ENCODE measurements at places on chromosomes 2 and 18.

DNA sequence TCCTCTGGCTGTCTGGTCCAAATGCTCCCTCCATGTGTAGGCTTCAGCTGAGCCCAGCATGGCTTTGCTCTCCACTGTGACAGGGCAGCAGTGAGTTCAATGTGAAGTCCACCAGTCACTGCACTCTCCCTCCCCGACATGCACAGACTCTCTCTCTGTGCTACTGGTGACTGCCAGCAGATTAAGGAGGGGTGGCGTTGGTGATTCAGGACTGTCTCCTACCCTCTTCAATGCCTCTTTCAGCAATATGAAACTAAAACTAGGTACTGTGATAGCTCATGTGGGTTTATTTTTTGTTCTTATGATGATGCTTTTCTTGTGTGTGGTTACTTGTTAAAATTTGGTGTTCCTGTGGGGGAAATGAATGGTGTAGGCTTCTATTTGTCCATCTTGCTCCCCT, 201.0 kb upstream of the RBMS1 start:
- no peak for DNase-seq

GRCh38 chr2:144456680-144457079, 63.2 kb downstream of the ZEB2 start:
- no peak for DNase-seq

- DNase-seq: peak; percentile 66
Measured at GRCh38 chr2:9618410-9618809, 12.4 kb downstream of the YWHAQ start.

- peak; percentile 0 for DNase-seq
Measured at GRCh38 chr2:128311216-128311754, 7.4 kb downstream of the HS6ST1 start.

GRCh38 chr2:233428008-233428407, 73.7 kb downstream of the DGKD start:
- no peak for DNase-seq

DNA sequence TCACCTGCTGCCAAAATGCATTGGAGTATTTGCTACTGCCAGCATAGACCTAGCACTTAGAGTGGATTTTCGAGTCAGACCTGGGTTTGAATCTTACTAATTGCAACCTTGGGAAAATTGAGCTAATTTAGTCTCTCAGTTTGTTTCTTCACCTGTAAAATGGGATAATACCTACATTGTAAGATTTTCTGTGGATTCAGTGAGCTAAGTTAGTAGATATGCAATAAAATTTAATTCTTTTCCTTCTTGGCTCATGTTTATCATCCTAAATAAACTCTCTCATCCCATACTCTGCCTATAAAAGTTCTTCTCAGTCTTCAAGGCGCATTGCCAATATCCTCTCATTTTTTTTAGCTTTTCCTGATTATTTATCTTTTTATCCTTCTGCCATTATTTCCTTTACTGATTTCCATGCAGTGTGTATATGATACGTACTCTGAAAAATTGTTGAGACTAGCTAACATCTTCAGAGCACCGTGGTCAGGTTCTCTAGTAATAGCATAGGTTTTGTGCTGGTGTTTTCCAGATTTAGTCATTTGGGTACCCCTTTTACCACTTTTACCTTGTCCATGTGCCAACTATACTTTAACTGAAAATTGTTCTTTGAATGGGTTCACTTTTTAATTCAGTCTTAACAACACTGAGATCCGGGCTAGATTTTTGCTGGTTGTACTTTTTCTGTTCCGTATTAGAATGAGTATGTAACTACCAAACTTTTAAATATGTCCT, 7.3 kb downstream of the CEP192 start:
- no peak for DNase-seq

DNA sequence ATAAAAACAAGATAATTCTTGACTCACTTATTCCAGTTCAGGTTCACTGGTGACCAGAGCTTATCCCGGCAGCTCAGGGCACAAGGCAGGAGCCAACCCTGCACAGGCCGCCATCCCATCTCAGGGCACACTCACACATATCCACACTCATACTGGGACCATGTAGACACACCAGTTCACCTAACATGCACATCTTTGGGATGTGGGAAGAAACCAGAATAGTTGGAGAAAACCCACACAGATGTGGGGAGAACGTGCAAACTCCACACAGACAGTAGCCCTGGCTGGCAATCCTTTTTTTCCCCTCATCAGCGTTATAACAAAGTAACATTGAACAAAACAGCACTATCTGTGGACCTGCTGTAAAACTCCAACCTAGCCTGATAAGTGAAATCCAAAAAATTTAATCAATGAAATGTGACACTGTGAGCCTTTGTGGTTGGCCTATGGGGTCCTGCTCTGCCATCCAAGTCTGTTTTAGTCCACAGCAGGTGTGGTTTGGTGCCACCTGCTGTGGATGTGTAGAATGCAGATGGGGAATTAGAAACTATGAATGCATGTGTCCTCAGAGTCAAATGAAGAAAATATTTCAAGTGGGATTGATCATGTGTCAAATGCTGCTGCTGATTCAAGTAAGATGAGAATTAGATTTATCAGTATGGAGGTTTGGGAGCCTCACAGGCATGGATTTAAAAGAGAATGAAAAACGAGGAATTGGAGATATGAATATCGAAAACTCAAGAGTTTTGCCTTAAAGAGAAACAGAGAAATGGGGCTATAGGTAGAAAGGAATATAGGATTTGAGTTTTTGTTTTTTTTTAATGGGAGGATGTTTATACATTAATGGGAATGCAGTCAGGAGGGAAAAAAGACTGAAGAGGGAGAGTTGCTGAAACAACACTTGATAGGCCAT, 47.0 kb downstream of the UGP2 start:
- no peak for DNase-seq

GRCh38 chr2:26349690-26350089, 3.1 kb upstream of the ADGRF3 start:
- no peak for DNase-seq

DNA sequence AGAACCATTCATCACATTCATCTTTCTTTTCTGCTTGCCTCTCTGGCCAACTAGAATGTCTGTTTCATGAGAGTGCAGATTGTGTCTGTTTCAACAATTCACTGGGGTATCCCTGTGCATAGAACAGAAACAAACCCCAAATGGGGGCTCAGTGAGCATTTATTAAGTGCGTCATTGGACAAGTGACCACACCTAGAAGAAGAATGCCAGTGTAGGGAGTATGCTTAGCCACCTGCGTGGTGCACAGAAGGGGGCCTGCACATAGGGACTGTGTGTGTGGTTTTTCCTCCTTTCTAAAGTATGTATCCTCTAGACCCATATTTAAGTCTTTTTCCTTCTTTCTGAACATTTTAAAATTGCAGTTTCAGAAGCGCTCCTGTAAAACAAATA, 255.9 kb downstream of the AGAP1 start:
- no peak for DNase-seq

DNA sequence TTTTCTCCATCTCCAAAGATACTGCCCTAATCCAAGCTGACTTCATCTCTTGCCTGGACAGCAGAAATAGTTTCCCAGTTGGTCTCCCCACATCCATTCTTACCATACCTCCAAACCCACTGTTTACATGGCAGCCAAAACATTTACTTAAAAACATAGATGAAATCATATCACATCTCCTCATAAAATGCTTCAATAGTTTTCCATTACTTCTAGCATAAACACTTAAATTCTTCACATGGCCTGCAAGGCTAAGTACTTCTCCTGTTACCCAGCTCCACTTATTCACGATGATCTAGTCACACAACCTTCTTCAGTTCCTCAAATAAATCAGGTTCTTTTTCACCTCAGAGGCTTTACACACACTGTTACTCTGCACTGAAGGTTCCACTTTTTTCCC, 185.8 kb upstream of the ACVR2A start:
- DNase-seq: no peak

- no peak for DNase-seq
Measured at GRCh38 chr2:188975497-188976102, 1.4 kb downstream of the COL3A1 start.

- no peak for DNase-seq
Measured at GRCh38 chr2:88099798-88100488, 27.9 kb downstream of the FABP1 start.

DNA sequence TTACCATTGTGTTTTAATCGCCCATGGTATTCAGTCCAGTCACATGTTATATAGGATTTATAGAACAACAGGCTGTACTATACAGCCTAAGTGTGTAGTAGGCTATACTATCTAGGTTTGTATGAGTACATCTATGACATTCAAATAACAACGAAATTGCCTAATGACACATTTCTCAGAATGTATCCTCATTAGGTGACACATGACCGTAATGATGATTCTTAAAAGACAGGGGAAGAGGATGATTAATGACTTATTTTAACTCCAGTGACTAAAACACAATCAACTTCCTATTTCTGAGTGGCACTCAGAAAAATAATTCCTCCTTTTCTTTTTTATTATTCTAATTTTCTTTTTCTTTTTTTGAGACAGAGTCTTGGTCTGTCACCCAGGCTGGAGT, 63.0 kb upstream of the ACSL3 start:
- no peak for DNase-seq

DNA sequence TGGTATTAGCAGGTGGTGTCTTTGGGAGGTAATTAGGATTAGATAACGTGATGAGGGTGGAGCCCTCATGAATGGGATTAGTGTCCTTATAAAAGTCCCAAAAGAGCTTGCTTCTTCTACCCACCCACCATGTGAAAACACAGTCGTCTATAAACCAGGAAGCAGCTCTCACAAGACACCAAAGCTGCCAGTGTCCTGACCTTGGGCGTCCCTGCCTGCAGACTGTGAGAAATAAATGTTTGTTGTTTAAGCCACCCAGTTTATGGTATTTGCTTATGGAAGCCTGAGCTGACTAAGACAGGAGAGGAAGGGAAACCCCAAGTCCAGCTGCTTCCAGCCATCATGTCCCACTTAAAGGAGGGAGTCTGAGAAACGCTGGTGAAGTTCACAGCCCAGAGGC, 13.6 kb downstream of the ADI1 start:
- DNase-seq: no peak

Data from T-helper 2 cell (primary cell).